ENCODE measurements at places on chromosomes 13 and 19.
A peak's percentile ranks its signal among the peaks of the same experiment; 100 is the strongest.

GRCh38 chr13:73903561-73903960 lies 230.6 kb downstream of the KLF12 start:
- DNase-seq: no peak

GRCh38 chr13:35720690-35721554 lies 244.4 kb upstream of the MAB21L1 start:
- DNase-seq: peak; percentile 49

DNA sequence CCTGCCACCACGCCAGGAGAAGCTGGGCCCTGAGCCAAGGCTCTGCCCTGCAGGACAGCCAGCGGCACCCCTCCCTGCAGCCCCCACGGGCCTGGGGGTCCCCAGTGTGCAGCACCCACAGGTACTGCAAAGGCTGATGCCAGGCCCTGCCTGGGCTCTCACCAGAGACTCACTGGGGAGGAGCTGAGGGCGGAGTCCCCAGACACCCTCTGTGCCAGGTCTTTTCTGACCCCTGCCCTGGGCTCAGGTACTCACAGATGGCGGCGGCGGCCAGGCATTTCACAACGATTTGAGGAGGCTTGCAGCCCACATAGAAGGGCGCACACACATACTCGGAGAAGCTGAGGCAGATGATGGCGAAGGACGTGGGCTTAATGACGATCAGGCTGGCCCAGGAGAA lies 5.7 kb downstream of the SLC7A9 start:
- DNase-seq: no peak

DNA sequence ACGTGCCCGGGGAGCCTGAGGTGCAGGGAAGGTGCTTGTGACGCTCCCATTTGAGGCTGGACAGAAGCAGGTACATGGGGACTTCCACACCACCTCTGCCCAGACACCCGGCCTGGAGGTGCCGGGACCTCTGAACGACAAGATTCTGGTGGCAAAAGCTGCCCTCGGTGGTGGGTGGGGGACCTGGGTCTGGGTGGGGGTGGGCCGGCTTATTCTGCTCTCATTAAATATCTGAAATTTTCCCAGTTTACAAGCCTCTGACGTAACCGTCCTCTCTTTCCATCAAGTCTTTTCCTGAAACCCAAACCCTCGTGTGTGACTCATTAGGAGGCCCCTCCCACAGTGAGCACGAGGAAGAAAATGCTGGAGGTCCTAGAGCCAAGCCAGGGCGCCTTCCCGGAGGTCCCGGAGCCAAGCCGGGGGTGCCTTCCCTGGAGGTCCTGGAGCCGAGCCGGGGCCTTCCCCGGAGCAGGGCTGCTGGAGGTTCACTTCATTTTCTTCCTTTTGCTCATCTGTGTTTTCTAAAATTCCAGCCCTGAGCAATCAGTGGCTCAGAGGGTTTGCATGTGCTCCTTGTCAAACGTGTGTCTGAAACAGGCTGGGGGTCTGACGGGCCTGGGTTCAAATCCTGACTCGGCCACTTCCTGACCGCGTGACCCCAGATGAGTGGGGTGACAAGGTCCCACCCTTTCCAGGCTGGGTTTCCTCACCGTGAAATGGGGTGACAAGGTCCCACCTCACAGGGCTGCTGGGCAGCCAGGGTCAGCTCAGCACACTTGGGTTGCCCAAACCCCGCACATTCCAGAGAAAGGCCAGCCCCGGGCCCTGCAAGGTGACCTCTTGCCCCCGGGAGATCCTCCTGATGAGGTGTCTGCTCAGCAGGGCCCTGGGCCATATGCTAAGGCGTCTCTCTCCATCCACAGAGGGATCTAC lies 10.0 kb downstream of the CFD start:
- no peak for DNase-seq

- no peak for DNase-seq
Observed at GRCh38 chr19:46296722-46297461, at the start of gene HIF3A. TSS of gene HIF3A (plus strand) at chr19:46297042. CDS start at chr19:46297077, 35 bp downstream.

DNA sequence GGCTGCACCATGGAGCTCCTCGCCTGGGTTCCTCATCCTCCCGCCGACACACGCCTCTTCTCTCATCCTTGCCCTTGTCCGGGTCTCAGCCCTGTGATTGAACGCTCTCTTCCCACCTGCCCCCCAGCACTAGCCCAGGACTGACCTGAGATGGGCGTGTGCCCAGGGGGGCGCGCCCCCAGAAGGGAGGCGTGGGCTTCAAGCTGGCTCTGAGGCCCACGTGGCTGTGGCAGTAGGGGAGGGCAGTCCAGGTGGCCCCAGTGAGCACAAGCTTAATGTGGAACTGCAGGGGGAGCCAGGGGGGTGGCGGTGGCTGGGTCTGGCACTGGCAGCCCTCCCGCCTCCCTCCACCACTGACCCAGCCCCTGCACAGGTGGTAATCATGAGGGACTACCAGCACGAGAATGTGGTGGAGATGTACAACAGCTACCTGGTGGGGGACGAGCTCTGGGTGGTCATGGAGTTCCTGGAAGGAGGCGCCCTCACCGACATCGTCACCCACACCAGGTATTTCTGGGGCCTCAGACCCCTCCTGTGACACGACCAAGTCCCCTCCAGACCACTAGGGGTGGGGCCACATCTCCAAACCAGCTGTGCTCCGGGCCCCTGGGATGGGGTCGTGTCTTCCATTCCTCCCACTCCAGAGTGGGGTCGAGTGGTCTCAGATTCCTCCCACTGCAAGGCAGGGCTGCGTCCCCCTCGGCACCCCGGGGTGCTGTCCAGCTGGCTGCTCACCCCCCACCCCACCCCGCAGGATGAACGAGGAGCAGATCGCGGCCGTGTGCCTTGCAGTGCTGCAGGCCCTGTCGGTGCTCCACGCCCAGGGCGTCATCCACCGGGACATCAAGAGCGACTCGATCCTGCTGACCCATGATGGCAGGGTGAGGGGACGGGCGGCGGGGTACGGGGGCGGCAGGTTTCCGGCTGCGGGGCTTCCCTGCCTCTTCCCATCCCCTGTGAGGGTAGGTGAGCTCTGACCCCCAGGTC lies 21.9 kb upstream of the NCCRP1 start:
- no peak for DNase-seq

- DNase-seq: no peak
Observed at GRCh38 chr19:10329555-10329954, 3.8 kb downstream of the RAVER1 start.

GRCh38 chr13:96071504-96071903 lies 18.3 kb upstream of the UGGT2 start:
- no peak for DNase-seq

DNA sequence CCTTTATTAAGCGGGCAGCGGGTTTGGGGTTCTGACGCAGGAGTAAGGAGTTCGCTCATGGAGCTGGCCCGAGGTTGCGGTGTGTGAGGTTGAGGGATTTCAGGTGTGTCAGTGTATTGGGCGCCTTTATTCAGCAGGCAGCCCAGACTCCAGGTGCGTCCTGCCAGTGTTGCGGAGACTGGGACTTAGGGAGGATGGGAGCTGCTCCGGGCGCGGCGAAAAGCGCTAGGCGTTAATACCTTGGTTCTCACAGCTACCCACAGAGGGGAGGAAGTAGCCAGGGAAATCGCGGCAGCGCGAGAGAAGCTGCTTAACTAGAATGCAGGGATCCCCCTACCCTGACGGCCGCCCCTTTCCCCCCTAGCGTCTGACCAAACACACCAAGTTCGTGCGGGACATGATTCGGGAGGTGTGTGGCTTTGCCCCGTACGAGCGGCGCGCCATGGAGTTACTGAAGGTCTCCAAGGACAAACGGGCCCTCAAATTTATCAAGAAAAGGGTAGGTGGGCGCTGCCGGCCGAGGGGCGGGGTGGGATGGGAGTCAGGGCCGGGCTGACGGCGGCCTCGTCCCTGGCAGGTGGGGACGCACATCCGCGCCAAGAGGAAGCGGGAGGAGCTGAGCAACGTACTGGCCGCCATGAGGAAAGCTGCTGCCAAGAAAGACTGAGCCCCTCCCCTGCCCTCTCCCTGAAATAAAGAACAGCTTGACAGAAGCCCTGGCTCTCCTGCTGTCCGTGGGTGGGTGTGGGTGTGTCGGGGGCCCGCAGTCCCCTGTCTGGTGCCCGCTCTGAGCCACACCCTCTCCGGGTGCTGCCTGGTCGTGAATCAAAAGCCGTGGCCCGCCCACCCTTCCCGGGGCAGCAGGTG lies 1.1 kb downstream of the RPL36 start:
- peak; percentile 72 for DNase-seq

All from NCI-H2081 (cell line).